ENCODE measurements at places on chromosomes 2 and 18.

- no peak for DNase-seq
- no peak overlapping the region for H3K27ac ChIP-seq
- H3K4me3 ChIP-seq = no peak overlapping the region
Measured at GRCh38 chr2:126839796-126840195, 58.9 kb upstream of the TEX51 start.

GRCh38 chr2:232219932-232220331 is 158.6 kb upstream of the ALPP start:
- no peak overlapping the region for H3K4me3 ChIP-seq
- peaks cover 2% of the 10 kb centered on the region for H3K27me3 ChIP-seq
- H3K27ac ChIP-seq = no peak overlapping the region
- peaks cover 5% of the 10 kb centered on the region for H3K36me3 ChIP-seq
- no peaks in the 10 kb centered on the region for H3K4me1 ChIP-seq

DNA sequence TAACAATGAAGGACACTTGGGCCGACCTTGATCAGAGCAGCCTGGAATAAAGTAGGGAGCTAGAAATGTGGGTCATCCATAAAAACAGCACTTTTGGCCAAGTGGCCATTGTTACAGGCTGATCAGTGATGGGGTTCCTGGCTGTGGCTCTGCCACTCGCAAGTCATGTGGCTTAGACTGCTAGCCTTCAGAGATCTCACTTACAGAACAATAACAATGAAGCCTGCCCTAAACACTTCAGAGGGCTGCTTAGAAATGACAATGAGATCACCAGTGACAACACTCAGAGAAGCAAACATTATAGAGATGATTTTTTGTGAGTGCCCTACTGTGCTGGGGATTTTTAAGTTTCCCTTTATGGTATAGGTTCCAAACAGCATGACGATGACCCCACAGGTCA is 107.9 kb upstream of the LMAN1 start:
- H3K27me3 ChIP-seq = peaks cover 4% of the 10 kb centered on the region
- H3K4me3 ChIP-seq = no peak overlapping the region

GRCh38 chr2:80515964-80516363 is 211.4 kb upstream of the LRRTM1 start:
- no peaks in the 10 kb centered on the region for H3K4me1 ChIP-seq
- no peak overlapping the region for H3K27ac ChIP-seq
- no peak for DNase-seq
- H3K27me3 ChIP-seq = no peaks in the 10 kb centered on the region

DNA sequence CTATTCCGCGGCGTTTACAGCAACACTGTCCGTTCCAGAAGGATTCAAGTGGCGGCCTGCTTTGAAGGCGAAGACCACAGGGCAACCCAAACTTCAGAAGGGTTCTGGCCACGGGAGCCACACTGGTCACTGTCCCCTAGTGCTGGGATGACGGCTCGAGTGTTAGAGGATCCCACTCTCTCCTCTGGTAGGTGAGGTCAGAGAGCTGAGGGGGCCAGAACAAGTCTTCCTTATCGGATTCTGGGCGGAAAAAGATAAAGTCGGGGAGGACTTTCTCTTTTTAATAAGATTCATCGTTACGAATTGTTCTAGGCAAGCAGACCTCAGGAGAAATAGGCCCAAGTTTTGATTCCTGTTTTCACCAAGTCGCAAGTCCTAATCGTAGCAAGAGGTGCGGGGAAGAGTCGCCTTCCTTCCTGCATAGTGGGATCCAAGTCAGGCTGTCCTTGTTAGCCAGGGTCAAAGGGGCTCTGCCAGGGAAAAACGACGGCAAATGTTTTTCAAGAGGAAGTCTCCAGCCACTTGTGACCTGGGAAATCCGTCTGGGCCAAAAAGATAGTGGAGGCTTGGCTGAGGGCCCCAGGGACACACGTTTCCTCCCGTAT is 864 bp upstream of the MYL12A start:
- H3K4me1 ChIP-seq = peaks cover 48% of the 10 kb centered on the region
- H3K4me3 ChIP-seq = peak overlapping the region; percentile 91
- H3K27ac ChIP-seq = peak overlapping the region; percentile 99
- no peak for DNase-seq
- H3K27me3 ChIP-seq = peaks cover 8% of the 10 kb centered on the region

DNA sequence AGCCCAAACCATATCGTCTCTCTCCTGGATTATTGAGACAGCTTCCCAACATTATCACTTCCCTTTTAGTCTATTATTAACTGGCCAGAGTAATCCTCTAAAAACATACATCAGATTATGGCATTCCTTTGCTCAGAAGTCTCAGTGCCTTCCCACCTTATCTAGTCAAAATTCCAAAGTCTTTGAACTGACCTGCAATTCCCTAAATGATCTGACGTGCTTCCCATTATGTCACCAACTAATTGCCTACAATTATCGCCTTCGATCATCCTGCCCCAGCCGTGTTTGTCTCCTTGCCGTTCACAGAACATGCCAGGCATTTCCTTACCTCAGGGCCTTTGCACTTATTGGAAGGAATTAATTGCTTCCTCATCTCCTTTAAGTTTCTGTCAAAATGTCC is 332.4 kb downstream of the IRS1 start:
- peaks cover 6% of the 10 kb centered on the region for H3K36me3 ChIP-seq
- no peak overlapping the region for H3K4me3 ChIP-seq
- H3K27ac ChIP-seq = no peak overlapping the region
- H3K4me1 ChIP-seq = no peaks in the 10 kb centered on the region

DNA sequence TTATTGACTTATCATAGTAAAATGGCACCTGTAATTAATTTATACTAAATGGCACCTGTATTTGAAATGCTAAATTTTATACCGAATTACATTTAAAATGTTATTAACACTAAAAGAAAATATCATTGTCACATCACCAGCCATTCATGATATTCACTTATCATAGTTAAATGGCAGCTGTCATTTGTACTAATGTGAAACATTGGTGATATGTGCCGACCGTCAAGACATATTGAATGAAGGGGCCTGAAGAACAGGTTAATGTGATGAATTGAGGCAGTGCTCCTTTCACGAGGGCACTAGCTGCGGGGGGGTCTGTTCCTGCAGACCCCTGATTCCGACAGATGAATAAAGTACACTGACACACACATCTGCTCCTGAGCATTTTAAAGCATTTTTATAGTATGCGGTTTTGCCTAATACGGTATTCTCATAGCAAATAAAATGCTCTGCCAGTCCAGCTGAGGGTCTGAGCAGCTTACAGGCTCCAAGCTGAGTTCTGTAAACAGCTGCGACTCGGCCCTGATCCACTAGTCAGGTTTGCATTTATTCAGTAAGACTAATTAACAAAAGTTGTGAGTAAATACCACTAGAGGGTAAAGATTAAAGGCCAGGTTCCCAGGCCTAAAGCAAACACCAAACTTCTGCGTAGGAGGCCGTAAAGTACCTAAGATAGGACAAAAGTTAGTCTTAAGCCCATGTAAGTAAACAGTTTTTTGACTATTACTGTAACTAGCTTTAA is 593.4 kb upstream of the NETO1 start:
- H3K36me3 ChIP-seq = no peaks in the 10 kb centered on the region
- peak overlapping the region; percentile 83 for H3K27ac ChIP-seq
- H3K27me3 ChIP-seq = no peaks in the 10 kb centered on the region
- no peak overlapping the region for H3K4me3 ChIP-seq
- peaks cover 41% of the 10 kb centered on the region for H3K4me1 ChIP-seq
- DNase-seq = no peak

GRCh38 chr2:144515696-144516410 is 4.1 kb downstream of the ZEB2 start:
- DNase-seq = no peak
- peaks cover 51% of the 10 kb centered on the region for H3K4me1 ChIP-seq
- peak overlapping the region; percentile 97 for H3K27ac ChIP-seq
- H3K36me3 ChIP-seq = peaks cover 13% of the 10 kb centered on the region
- H3K4me3 ChIP-seq = peak overlapping the region; percentile 90

GRCh38 chr18:12819322-12819721 is 64.7 kb downstream of the PTPN2 start:
- peaks cover 16% of the 10 kb centered on the region for H3K36me3 ChIP-seq
- no peaks in the 10 kb centered on the region for H3K27me3 ChIP-seq
- H3K4me3 ChIP-seq = no peak overlapping the region

DNA sequence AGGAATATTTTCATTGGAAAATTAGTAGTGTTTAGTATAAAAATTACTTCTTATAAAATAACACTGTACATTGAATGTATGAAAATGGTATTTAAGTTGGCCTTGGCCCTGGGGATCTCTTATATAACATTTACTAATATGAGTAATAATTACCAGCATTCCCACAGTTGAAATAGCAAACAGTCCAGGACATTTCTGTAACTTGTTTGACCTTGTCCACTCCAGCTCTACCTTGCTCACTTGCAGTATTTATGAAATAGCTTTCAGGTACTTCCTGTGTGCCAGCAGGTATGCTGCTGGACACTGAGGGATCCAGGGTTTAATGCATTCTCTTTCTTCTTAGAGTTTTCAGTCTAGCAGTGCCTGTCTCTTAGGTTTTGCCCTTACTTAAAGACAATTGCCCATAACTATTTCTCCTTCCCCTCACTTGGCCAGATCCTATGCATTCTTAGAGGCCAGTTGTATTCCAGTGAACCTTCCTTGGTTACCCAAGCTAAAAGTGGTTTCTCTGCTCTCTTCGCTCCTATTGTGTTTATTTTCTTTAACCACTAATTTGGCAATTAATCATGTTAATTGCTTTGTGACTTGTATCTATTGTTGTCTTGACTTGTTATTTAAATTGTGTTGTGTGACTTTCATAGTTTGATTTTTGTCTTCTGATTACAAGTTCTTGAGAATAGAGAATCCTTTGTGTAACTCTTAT is 25.9 kb downstream of the BABAM2 start:
- no peak overlapping the region for H3K27ac ChIP-seq
- no peaks in the 10 kb centered on the region for H3K27me3 ChIP-seq
- H3K4me1 ChIP-seq = peaks cover 21% of the 10 kb centered on the region
- DNase-seq = no peak
- H3K4me3 ChIP-seq = no peak overlapping the region

DNA sequence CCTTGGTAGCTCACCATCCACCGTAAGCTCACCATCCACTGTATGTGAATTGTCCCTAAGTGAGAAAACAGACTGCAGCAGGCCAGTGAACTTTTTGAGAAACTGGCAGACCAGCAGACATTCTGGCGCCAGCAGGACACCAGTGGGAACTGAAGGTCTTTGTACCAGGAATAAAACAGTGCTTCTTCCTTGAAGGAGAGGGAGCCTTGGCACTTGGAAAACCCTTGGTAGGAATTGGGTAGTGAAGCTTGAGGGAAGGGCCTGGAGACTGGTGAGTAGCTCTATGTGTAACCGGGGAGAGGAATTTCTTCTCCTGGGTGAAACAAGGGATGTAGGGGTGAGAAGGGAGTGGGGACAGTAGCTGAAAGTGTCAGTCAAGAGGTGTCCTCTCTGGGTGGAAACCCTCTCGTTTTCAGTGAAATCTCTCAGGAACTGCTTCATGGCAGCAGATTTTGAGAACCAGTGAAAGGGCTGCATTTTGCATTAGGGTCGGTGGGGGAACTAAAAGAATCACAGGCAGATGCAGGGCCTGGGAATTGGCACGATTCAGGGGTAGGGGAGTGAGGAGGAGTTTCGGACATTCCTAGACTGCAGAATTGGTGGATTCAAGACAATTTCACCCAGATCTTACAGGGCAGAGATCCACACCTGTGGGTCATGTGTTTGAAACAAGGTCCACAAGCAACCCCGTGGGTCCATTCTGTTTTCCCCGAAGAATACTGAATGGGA is 131.5 kb upstream of the DLX2 start:
- H3K27me3 ChIP-seq = no peaks in the 10 kb centered on the region
- DNase-seq = no peak
- no peaks in the 10 kb centered on the region for H3K36me3 ChIP-seq

- H3K4me3 ChIP-seq = no peak overlapping the region
- H3K27ac ChIP-seq = no peak overlapping the region
- peaks cover 10% of the 10 kb centered on the region for H3K27me3 ChIP-seq
- DNase-seq = no peak
- no peaks in the 10 kb centered on the region for H3K36me3 ChIP-seq
Measured at GRCh38 chr2:128380061-128380889, 61.6 kb upstream of the HS6ST1 start.

GRCh38 chr18:7926526-7926925 is 359.4 kb downstream of the PTPRM start:
- peaks cover 16% of the 10 kb centered on the region for H3K36me3 ChIP-seq
- H3K4me1 ChIP-seq = peaks cover 39% of the 10 kb centered on the region
- no peak overlapping the region for H3K4me3 ChIP-seq
- no peak for DNase-seq
- no peaks in the 10 kb centered on the region for H3K27me3 ChIP-seq

- no peaks in the 10 kb centered on the region for H3K36me3 ChIP-seq
- H3K27ac ChIP-seq = no peak overlapping the region
- H3K27me3 ChIP-seq = peaks cover 1% of the 10 kb centered on the region
- H3K4me1 ChIP-seq = peaks cover 10% of the 10 kb centered on the region
Measured at GRCh38 chr2:197258580-197258979, 52.0 kb downstream of the ANKRD44 start.

GRCh38 chr2:128520340-128520739 is 201.7 kb upstream of the HS6ST1 start:
- DNase-seq = no peak
- H3K36me3 ChIP-seq = no peaks in the 10 kb centered on the region
- peaks cover 22% of the 10 kb centered on the region for H3K27me3 ChIP-seq
- no peaks in the 10 kb centered on the region for H3K4me1 ChIP-seq
